ENCODE measurements at places on chromosomes 12 and 14.

DNA sequence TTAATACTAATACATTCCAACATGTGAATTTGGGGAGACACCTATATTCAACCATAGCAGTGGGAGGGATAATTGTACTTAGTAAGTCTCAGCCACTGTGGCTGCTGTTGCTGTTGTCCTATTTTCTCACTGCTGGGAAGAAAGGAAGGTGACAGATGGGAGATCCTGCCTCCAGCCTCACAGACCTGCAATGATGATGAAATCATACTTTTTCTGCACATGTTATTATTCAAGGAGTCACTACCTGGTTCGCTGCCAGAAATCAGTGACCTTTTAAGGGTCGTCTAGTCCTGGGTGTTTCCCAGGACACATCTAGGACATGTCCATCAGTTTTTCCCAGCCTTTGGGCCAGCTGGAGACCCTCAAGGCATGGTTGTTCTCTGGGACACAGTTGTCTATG, 106.2 kb upstream of the RPH3A start:
- DNase-seq, result no peak

DNA sequence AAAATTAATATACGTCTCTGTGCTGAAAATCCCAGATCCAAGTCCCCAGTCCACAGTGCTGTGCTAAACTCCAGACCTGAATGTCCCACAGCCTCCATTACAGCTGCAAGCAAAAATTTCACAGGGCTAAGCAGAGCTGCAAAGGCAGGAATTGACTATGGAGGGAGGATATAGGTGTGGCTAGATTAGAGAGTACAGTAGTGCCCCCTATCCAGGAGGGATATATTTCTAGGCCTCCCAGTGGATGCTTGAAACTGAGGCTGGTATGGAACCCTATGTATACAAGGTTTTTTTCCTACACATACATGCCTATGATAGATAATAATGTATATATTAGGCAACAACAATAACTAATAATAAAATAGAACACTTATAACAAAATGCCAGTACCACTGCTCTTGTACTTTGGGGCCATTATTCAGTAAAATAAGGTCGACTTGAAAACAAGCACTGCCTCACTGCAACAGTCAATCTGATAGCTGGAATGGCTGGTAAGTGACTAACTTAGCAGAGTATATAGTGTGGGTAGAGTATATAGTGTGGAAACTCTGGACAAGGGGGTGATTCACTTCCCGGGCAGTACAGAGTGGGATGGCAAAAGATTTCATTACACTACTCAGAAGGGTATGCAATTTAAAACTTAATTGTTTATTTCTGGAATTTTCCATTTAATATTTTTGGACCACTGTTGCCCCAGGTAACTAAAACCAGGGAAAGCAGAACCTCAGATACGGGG, 82.7 kb downstream of the C14orf132 start:
- DNase-seq, result no peak

- DNase-seq, result no peak
Observed at GRCh38 chr14:72513965-72514659, 379.8 kb downstream of the DPF3 start.

- no peak for DNase-seq
Observed at GRCh38 chr14:35123388-35123703, 994 bp downstream of the PRORP start.

DNA sequence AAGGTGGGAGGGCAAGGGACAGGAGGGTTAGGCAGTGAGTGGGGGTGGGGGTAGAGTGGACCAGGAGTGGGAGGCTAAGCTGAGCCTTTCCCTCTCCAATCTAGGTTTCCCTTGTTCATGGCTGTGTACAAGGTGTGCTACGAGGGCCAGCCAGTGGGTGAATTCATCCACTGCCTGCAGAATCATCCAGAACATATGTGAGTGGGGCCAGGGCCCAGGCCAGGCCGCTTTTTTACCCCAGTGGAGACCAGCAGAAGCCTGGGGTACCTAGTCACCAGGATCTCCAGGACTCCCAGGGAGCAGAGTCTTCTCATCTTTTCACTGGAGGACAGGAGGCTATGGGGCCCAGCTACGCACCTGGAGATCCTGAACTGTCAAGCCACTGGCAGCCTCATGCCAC, 2.7 kb upstream of the COX14 start:
- DNase-seq, result no peak

DNA sequence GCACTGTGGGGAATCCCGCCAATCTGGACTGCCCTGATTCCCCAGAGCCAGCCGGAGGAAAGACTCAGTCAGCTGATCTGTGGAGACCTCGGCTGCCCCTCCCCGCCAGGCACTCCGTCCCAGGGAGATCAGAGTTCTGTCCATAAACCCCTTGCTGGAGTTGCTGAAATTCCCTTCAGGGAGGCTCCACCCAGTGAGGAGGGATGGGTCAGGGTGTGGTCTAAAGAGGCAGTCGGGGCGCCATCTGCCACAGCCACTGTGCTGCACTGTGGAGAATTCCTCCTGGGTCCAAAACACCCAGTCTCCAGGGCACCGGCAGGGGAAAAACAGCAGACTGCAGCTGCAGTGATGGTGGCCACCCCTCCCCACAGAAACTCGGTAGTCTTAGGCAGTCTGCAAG, 1922.3 kb upstream of the FLRT2 start:
- no peak for DNase-seq

- no peak for DNase-seq
Observed at GRCh38 chr12:27055966-27056365, 26.4 kb downstream of the C12orf71 start.

DNA sequence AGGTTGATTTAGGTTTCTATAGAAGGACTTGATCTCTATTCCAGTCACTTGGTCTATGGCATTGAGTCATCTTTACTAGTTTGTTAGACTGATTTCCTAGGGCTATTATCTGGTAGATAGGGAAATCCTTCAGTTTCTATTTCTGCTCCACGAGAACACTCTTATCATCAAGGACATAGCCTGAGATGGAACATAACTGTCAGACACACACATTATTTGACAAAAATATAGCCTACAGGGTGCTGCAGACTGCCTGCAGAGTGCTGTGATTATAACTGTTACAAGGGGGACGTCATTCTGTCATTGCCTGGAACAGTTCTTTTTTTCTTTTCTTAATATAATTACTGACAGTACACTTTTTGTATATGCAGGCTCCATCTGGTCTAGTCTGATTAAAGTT, 82.0 kb downstream of the TMEM117 start:
- DNase-seq, result no peak

- no peak for DNase-seq
Observed at GRCh38 chr12:90004319-90005074, 295.9 kb upstream of the ATP2B1 start.

- peak; percentile 18 for DNase-seq
Observed at GRCh38 chr14:92040431-92041051, 682 bp upstream of the TRIP11 start.

DNA sequence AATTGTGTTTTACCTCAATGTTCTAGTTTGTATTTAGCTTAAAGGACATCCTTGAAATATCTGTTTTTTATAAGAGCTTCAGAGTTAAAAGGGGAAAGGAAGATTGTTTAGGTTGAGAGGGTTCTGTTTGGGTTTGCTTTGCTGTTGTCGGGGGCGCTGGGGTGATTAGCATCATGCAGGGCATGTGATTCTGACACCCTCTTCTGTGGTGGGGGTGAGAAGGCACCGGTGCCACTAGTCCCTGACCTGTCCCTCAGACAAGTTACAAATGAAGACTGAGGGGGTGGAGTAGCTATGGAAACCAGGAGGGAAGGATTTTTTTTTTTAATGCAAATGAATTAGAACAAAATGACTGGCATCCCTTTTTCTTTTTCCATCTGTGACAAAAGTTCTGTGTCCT, 291.3 kb downstream of the RPAP3 start:
- peak; percentile 51 for DNase-seq

DNA sequence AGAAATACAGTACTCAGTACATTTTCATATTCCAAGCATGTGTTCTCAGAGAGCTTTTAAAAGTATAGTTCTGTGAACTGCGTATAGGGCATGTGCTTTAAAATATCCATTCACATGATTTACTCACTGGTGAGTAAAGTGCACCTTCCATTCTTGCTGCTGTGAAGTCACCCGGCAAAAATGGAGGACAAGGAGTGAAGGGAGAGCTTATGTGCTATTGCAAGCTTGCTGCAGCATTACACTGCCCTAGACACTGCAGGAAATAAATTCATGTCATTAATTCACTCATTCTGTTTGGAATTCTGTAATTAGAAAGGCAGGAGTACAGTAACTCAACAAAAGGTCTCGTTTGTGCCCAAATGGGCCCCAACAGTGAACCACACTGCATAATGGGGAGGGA, 347.8 kb downstream of the PRKD1 start:
- DNase-seq, result no peak

- no peak for DNase-seq
Observed at GRCh38 chr14:89707086-89707485, 247.4 kb downstream of the EFCAB11 start.

DNA sequence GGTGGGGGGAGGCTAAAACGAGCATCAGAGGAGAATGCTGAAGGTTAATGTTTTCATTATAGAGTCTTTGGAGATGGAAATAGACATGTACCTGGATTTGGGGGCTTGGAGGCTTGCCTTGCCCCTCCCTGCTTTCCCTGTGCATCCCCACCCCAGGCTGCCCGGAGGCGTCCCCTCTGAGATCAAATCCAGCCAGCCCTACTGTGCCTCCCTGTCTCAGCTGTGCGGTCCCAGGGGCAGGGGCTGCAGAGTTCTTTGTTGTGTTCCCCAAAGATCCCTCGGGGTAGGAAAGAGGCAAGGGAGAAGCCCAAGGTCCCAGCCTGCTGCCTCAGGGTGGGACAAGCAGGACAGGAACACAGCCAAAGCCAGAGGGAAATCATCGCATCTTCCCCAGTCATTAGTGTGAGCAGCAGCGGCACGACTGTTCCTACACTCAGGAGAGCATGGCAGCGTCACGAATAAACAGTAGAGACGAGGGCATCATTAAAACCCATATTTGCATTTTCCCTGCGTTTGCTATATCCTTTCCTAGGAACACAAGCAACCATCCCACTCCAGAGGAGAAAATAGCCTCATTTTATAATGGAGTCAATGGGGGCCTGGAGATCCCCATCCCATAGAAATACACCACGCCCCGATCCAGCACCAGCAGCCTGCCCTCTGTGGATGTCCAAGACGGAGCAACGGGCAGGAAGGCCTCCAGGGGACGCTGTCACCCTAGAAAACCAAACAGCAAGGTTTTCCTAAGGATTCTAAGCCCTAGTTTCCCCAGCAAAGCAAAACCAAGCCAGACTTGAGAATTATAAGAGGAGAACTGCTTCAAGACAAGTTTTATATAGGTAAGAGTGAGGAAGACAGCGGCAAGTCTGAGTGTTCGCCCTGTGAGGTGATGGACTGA, 32.4 kb downstream of the ANO2 start:
- no peak for DNase-seq

DNA sequence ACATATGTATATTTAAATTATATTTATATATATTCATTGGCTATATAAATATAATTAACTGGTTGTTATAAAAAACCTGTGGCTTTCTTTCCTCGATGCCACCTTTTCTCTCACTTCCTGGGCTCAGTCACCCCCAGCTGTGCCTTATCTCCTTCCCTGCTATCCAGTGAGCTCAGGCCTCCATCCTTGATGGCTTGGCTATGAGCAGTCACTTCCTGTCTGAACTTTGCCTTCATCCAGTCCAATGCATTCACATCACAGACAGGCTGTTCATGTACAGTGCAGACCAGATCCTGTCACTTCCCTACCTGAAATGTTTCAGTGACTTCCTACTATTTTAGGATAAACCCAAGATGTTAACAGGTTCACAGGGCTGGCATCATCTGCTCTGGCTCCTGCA, 115.3 kb upstream of the PRB2 start:
- no peak for DNase-seq

- DNase-seq, result no peak
Observed at GRCh38 chr14:103186909-103187586, 63.8 kb downstream of the TNFAIP2 start.

DNA sequence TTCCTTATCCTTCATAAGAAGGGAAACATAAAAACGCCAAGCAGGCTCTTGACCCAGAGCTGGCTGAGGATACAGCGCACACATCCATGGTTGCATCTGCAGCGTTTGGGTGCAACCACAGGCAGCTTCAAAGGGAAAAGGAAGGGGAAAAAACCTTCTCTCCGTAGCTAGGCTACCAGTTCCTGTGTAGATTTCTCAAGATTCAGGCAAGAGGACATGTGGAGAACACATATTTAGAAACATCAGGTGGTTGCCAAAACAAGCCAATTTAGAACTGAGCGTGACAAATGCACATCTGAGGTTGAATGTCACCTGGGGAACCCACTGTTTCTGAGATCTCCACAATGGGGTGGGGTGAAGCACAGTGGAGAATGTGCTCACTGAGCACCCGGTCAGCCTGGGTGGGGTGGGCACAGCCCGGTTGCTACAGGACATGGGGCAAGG, 78.3 kb upstream of the BDKRB2 start:
- no peak for DNase-seq

GRCh38 chr12:113439606-113440030, 17.4 kb downstream of the SDSL start:
- DNase-seq, result no peak

DNA sequence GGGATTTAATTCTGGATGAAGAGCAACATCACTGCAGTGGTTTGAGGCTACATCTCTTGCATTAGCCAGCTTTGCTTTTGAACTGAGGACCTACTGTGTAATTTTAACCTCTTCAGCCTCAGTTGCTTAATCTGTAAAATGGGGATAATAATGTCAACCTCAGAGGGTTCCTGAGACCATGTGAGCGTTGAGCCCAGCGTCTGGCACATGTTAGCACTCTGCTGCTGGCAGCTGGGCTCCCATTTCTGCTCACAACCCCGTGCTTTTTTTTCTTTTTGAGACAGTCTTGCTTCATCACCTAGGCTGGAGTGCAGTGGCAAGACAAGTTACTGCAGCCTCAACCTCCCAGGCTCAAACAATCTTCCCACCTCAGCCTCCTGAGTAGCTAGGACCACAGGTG, 31.6 kb downstream of the TESC start:
- DNase-seq, result no peak

DNA sequence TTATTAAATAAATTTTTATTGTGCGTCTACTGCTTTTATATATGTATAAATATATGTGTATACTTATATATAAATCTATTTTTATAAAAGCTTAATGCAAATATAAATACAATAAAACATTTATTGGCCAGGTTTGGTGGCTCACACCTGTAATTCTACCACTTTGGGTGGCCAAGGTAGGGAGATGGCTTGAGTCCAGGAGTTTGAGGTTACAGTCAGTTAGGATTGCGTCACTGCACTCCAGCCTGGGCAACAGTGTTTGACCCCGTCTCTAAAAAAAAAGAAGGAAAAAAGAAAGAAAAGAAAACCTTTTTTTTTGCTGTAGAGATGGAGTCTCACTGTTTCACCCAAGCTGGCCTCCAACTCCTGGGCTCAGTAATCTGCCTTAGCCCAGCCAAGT, 20.9 kb downstream of the ACTR6 start:
- no peak for DNase-seq

DNA sequence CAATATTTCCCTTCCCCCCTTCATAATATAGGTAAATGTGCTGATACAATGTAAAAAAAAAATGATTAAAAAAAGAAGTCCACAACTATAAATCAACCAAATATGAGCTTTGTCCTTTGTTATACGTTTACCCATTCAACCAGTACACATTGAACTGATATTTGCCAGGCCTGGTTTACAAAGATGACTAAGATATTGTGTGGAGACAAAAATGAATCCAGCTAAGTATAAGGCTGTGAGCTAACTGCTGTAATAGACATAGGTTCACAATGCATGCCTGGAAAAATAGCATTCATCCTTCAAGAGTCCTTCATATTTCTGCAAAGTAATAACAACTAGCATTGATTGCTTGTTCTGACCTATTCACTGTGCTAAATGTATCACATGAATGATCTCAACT, 6.9 kb downstream of the C12orf56 start:
- DNase-seq, result no peak

- DNase-seq, result no peak
Observed at GRCh38 chr12:34379142-34379541, 356.8 kb downstream of the ALG10 start.

GRCh38 chr14:32075672-32076277, 1.3 kb upstream of the ARHGAP5 start:
- no peak for DNase-seq
